Kidney glomerular epithelial cell (primary cell): ENCODE measurements at places on chromosomes 5 and 9.
A peak's percentile ranks its signal among the peaks of the same experiment; 100 is the strongest.

GRCh38 chr5:162801235-162801634 is 636.2 kb upstream of the CCNG1 start:
- DNase-seq = no peak

GRCh38 chr5:150598821-150599273 is 41.6 kb upstream of the SYNPO start:
- DNase-seq = no peak

DNA sequence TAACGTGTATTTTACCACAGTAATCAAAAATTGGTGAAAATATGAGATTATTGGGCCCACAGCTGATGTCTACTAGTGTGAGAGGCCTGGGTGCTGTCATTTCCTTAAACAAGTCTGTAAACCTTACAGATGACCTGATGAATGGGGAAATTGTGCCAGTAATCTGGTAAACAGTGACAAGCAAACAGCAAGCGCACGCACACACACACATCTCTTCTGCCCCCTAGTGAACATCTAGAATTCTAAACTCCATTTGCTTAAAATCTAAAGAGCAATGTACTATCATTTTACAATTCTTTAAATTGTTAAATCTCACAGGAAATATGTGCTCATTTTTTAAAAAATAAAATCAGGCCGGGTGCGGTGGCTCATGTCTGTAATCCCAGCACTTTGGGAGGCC is 7.5 kb upstream of the RAPGEF1 start:
- DNase-seq = peak; percentile 28

- no peak for DNase-seq
Observed at GRCh38 chr5:137055271-137055872, 443.8 kb downstream of the SPOCK1 start.

DNA sequence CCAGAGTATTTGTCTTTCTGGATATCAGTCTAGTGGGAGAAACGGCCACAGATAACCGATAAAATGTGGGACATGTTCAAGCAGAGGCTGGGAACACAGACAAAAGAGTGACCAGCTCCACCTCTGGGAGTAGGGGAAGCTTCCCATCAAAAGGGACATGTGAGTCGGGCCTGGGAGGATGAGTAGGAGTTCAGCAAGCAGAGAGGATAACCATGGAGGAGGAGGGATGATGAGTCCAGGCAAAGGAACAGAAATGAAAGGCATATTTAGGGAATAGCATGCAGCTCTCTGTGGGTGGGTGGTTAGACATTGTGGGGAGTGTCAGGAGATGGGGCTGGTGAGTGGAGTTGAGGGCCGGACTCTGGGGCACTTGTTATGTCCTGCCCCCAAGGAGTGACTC is 61.5 kb downstream of the ERGIC1 start:
- DNase-seq = no peak

- no peak for DNase-seq
Observed at GRCh38 chr9:134367791-134368490, 41.7 kb downstream of the RXRA start.

GRCh38 chr5:78533356-78533755 is 115.2 kb downstream of the LHFPL2 start:
- DNase-seq = peak; percentile 45

- no peak for DNase-seq
Observed at GRCh38 chr9:130244548-130245165, 20.9 kb upstream of the HMCN2 start.

GRCh38 chr5:7391215-7391614 is 4.7 kb upstream of the ADCY2 start:
- no peak for DNase-seq

- no peak for DNase-seq
Observed at GRCh38 chr9:38018241-38018957, 50.6 kb downstream of the SHB start.

GRCh38 chr9:133340916-133341315 is 4.9 kb upstream of the SURF6 start:
- DNase-seq = no peak

- DNase-seq = no peak
Observed at GRCh38 chr9:36345103-36345846, 54.8 kb downstream of the RNF38 start.

DNA sequence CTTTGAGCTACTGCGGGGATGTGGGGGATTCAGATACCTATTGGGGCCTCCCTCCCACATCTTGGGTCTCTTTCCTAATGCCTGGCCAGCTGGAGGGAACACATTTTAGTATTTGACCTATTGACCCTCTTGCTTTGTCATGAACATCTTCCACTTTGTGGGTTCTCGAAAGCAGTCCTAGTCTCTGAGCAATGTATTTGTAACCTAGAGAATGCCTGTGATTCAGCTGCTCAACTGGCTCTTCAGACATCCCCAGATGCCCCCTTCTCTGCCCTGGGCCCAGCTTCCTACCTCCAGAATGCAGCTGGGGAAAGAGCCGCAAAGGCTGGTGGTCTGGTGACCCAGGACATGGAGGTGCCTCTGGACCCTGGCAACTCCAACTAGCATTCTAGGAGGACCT is 32.2 kb downstream of the APTX start:
- no peak for DNase-seq

DNA sequence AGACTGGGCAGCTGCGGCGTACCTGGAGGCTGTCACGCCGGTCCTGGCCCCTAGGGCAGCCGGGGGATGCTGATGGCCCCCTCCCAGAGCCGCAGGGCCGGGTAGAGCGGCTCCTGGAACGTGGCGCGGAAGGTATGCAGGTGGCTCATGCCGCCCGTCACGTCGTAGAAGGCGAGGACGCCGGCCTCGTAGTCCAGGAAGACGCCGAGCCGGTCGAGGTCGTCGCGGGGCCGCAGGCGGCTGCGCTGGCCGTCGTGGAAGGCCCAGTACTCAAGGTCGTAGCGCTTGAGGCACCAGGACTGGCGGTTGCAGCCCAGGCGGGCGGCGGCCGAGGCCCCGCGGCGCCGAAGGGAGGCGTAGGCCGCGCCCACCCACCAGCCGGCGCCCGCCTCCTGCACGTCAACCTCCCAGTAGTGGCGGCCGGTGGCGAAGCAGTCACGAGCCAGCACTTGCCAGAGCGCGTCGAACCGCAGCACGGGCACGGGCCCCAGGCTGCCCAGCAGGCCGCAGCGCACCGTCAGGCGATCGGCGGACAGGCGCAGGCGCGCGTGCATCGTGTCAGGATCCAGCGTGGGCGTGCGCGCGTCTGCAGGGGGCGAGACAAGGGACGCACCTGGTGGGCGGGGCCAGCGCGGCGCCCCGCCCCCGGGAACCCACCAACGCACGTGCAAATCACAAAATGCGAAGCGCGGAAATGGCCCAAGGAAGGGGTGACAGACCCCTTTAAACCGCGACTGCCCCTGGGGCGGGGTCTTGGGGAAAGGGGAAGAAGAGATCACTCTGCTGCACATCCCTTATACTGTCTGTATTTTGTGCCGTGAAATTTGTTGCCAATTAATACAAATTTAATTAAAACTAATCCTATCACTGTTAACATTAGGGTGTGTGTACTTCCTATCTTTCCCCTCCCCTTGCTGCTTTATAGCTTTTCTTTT is 31.2 kb downstream of the NANS start:
- DNase-seq = no peak

DNA sequence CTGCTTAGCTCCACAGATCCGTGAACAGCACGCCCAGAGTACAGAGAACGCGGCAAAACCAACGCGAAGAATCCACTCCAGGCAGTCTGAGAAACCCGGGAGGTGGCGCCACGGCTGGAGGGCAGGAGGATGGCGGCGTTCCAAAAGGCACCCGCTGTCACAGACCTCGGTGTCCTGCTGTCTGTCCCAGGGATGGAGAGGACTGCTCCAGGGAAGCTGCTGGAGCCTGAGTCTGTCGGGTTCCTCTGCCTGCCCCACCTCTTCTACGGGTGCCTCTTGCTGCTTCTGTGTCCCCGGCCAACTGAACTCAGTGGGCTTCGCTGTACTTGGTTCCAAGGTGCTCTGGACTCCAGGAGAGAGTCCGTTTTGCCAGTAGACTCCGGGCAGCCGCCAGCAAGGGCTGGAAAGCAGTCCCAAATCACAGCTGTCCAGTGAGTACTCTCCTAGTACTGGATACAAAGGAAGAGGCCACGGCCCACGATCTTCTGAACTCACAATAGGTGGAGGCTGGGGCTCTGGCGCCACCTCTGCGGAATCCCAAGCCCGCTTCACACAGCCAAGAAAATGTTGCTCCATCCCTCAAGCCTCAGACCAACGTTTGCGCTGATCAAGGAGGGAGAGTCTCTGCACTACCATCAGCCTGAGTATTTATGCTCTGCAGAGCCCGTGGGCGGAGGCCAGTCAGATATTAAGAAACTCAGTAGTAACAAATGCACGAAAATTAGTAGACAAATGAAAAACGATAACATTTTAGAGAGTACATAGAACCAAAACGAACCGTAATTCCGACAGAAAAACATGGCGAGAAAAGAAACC is 440 bp downstream of the ANXA2R start:
- DNase-seq = no peak

DNA sequence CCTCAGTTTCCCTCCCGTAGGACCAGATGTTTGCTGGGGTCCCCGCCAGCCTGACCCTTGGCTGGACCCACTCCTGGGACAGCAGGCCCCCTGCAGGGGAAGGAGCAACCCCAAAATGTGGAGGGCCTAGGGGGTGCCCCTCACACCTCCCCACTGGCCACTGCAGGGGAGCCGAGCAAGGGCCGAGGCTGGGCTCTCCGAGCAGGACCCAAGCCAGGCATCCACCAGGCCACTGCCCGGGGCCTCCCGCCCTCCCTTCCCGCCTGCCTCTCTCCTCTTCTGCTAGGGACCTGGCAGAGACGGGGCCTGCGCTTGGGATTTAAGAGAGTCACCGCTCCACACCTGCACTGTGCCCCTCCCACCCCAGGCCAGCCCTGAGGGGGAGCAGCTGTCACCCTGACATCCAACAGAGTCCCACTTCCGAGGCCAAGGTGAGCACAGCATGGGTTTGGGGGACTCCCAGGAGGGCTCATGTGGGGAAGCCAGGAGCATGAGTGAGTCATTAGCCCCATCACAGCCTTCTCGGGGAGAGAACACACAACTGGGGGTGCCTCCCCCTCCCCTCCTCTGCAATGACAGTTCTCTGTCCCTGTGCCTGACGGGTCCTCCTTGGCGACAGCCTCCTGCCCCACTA is 15.8 kb downstream of the SOHLH1 start:
- DNase-seq = no peak

DNA sequence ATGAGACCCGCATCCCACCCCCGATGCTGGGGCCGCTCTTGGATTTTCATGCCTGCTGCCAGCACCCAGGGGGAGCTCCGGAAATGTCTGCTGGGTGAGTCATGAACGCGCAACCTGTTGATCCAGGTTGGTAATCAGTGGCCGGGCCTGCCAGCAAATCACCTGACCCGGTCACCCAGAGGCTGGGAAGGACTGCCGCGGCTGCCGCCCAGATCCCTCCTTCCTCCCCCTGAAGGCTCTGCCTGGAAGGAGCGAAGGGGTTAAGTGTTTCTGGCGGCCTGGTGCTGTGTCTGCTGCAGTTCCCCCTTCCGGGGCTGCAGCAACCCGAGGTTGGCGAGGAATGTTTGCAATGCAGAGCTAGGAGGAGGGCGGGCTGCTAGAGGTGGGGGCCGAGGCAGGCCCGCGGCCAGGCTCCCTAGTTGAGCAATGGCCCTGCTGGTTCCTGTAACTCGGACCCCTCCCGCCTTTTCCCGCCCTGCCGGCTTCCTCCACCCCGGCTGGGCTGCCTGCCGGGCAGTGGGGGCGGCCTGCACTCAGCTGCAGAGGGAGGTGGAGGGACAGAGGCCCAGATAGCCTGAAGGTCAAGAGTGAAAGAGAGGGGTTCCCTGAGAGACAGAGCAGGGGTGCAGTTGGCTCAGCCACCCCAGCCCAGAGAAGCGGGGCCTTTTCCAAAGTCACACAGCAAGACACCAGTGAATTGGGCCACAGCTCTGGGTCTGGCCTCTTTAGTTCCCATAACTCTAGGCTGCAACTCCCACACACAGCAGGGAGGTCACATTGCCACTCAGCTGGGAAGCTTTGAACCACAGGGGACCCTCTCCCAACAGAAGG is 156.3 kb upstream of the IER5L start:
- DNase-seq = peak; percentile 96

DNA sequence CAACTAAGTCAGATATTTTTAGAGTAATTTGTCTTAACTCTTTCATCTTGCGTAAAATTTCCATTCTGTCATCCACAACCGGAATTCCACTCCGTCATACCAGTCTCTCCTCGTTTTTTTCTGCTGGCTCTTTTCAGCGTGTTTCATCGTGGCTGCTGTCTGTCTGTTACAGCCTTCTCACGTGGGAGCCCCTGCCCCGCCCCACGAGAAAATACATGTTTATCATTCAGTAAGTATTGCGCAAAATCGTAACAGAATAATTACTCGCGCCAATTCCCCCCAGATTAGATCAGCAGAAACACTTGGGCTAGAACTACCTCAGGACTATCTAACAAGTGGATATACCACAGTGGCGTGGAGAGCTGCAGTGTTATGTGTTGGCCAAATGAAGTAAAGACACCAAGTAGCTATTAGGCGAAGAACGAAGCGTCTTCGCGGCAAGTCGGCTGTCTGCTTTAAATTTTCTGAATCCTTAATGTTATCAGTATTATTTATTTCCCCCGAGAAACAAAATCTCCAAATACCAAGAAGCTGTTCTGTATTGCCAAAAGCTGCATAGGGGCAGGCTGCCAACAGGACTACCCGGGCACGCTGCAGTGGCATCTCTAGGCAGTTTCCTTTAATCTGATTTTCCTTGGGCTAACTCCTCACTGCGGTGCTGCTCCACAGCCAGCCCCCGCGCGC is 566 bp upstream of the FOCAD start:
- DNase-seq = peak; percentile 35

DNA sequence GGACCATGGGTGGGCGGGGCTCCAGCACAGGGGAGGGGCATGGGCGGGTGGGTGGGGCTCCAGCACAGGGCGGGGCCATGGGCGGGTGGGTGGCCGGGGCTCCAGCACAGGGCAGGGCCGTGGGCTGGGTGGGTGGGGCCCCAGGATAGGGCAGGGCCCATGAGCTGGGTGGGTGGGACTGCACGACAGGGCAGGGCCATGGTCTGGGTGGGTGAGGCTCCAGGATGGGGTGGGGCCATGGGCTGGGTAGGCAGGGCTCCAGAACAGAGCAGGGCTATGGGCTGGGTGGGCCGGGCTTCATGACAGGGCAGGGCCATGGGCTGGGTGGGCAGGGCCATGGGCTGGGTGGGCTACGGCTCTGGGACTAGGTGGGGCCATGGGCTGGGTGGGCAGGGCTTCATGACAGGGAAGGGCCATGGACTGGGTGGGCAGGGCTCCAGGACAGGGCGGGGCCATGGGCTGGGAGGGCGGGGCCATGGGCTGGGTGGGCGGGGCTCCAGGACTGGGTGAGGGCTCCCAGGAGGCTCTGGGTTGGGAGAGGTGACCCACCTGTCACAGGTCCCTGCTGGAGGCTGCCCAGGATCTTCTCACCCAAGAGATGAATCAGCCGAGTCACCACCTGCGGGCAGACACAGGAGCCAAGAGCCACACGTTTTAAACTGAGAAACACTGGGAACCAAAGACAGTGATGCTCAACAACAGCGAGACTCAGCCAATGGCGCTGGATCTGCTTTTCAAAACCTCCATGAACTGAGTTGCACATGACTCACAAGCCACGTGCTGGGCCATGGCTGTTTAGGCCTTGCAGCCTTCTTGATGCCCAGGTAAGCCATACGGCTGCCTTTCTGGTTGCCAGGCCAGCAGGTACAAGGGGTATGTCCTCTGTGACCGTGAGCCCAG is 33.6 kb upstream of the NSMF start:
- DNase-seq = no peak

- no peak for DNase-seq
Observed at GRCh38 chr5:117681431-117682254, 1107.0 kb upstream of the SEMA6A start.
